ENCODE measurements at places on chromosomes 5 and 9.

- DNase-seq = no peak
These were observed 22.9 kb upstream of the MSH3 start for GRCh38 chr5:80631278-80632259.

DNA sequence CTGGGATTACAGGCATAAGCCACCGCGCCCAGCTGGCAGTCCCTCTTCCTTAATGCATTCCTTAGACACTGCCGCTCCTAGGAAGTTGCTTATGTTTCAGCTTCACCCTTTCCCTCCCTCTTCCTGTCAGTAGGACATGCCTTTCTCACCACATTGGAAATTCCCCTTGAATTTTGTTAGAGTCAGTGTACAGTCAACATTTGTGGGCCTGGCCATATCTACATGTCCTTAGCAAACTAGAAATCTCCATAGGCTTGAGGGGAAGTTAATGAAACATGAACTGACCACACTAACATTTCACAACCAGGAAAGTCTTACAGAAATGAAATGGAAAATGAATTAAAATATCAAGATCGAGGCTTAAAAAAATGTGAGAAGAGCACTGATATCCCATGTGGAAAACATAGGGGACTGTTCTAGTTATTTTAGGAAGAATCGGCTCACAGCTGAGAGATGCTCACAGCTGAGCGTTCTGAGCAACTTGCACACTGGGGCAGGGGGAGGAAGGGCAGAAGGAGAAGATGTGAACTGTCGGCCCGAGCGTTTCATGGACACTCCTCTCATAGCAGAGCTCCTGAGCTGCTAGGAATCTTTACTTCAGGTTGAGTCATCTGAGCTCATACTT is 21.1 kb upstream of the LVRN start:
- DNase-seq = no peak

GRCh38 chr9:36207546-36208012 is 16.9 kb downstream of the CLTA start:
- DNase-seq = no peak

DNA sequence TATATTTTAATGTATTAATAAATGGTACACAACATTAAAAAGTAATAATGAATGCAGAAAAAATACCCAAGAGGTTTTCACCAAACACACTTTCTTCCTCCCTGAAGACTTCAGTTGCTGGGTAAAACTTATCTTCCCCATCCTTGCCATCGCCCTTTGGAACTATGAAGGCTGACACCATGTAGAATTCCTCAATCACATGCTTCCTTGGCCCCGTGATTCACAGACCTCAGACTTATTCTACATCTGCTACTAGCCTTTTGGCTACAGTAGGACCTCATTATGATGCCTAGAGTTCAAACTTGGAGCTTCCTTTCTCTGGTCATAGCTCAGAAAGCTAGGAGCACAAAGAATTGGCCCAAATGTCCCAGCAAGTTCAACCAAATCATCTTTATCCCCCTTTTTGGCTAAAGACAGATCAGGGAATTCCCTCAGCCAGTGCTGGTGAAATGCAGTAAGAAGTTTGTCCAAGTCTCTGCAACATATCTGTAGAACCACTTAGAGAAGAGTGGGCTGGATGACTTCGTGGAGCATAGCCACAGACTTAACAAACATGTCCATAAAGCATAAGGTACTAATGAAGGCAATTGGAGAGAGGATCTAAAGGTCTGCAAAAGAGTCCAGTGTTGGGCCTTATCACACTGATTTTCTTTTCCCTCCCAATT is 253.5 kb downstream of the SEC61B start:
- no peak for DNase-seq

- DNase-seq = no peak
These were observed 78.4 kb upstream of the ATP10B start for GRCh38 chr5:160930406-160930805.

DNA sequence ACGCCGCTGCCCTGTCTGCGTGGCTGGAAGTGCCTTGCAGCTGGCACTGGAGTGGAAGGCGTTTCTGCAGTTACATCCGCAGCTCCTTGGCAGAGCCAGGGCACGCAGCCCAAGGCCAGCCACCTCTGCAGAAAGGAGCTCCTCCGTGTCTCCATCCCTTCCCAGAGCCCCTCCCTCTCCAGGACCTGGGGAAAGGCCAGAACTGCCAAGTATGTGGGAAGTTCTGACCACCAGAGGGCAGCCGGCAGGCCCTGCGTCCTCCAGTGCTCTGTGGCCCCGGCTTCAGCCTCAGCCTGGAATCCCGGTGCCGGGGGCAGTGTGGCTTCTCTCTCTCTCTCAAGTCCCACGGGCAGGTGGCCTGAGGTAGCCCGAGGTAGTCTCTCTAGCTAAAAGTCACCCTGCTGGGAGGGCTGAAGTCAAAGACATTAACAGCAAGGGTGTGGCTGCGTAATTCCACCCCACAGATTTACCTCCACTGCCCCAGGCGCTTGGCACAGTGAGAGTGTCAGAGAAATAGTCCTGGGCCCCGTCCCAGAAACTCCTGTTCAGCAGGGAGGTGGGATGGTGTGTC is 101.7 kb upstream of the FCN2 start:
- no peak for DNase-seq

- DNase-seq = no peak
These were observed 125.0 kb downstream of the STARD4 start for GRCh38 chr5:111387361-111387760.

GRCh38 chr5:24245821-24246220 is 399.0 kb downstream of the CDH10 start:
- DNase-seq = no peak

DNA sequence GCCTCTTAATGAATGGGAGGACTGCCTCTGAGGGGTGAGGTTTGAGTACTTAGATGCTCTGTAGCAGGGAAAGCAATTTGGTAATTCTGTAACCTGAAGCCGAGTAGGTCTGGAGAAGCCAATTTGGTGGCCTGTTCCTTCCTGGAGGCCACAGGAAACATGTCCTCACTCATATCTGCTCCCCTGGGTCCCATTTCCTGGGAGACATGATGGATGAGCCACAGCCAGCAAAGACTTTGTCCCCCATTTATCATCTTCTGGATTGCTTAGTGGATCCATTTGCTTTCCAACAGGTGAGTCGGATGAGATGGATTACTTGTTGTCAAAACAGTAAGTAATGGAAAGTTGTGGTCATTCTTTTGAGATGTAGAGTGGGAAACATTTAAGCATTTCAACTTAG is 99.8 kb upstream of the KLF9 start:
- DNase-seq = no peak

DNA sequence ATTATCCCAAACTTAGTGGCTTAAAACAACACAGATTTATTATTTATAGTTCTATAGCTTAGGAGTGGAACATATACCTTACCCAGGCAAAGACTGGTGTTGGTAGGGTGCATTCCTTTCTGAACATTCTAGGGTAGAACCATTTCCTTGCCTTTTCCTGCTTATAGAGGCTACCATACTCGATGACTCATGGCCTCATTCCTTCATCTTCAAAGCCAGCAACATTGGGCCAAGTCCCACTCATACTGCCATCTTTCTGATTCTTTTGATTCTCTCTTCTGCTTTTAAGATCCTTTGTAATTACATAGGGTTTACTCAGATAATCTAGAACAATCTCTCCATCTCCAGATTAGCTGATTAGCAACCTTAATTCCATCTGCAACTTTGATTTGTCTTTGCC is 452.7 kb upstream of the KLF4 start:
- DNase-seq = no peak

DNA sequence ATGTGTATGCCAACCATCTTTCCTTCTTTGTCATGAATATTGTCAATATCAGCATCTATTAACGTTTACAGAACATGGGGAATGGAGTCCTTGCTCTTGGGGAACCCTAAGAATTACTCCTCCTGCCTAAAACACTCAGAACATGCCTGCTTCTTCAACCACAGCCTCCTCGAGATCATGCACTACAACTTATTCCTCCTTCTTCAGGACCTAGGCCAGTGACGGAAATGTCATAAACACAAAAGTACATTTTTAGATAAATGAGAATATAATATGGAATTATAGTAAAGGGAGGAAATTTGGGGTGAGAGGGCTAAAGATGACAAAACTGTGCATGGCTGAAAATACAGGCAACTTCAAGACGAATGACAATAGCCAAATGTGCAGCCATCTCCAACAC is 3.1 kb upstream of the IFNK start:
- DNase-seq = no peak

DNA sequence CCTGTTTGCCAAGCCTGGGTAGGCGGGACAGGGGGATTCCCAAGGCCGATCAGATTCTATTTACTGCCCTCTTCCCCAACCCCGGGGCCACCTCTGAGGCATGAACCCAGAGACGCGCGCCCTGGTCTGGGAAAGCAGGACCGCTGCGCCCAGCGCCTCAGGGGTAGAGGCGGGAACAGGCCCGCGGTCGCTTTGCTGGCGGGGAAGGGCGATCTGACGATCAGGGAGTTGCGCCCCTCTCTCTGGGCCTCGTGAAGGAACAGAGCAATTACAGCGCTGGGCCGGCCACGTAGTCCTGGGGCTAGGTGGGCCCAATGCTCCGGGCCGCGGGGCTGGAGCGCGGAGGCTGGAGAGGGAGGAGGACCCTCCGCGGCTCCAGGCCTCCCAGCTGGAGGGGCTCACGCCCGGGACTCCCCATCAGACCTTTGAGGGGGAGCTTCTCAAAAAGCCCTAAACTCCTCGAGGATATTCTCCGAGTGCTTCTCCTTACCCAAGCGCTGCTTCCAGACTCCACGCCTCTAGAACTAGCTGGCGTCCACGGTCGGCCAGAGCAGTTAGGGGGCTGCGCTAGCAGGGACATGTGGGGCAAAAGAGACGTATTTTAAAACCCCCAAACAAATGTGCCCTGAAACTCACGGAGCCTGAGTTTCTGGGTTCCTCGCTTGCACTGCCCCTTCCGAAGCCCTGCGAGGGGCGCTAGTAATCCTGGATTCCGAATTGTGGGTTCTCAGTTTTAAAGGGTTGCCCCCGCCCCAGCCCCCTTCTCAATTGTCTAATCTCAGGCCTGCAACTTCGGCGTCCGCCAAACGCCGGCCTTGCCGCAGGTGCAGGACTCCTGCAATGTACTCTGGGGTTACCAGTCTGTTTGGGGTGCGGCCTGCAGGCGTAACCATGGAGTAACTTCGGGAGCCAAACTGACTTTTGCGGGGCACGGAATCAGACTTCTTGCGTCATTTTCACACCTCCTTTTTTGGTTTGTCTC is 57.6 kb downstream of the TMEM174 start:
- DNase-seq = no peak

GRCh38 chr5:54959673-54960418 is 25.5 kb downstream of the ESM1 start:
- no peak for DNase-seq

DNA sequence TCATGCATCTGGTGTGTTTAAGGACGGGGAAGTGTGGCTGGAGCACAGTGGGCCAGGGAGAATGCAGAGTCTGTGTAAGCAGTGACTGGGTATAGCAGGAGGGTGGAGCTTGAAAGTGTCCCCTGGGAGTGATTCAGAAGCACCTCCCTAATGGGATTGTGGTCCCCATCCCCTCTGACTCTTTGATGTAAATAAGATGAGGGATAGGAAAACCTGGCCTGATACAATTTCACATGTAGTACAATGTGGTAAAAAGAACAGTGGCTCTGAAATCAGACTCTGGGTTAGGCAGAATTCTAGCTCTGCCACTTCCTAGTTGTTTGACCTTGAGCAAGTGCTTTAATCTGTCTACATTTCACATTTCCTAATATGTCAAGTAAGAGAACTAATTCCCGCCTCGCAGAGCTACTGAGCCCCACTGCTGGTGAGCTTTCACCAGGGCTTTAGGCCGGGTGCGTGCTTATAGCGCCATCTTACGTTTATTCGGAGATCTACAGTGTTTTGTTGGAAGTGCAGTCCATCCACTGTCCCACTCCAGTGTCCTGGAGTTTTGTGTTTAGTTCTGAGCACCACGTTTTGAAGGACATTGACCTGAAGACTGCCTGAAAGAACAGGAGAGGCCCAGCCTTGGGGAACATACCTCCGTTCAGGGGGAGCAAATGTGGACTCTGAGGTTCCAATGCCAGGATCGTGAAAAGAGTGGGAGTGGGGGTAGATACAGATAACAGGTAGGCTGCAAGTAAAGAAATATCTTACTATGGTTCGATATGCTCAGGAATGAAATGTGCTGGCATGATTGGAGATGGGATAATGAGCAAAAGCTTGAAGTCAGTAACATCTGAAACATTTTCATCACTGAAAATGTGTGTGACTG is 51.2 kb upstream of the TESK1 start:
- peak; percentile 29 for DNase-seq

DNA sequence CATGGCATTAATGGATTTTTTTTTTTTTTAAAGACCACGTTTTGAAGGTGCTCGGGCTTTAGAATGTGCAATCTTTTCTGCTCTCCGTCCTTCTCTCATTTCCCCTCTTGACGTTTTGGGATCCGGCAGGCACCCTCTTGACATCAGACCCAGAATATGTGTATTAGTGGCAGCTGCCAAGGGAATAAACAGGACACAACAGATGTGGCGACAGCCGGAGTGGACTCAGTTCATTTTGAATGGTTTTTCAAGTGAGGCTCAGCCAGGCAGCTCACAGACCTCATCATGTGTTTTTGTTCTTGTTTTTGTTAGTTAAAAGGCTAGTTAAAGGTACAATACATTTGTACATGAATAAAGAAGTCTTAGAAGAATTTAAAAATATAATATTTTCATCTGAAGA is 365.0 kb upstream of the SEMA6A start:
- no peak for DNase-seq

GRCh38 chr9:16085167-16085726 is 532.4 kb downstream of the CCDC171 start:
- DNase-seq = no peak

DNA sequence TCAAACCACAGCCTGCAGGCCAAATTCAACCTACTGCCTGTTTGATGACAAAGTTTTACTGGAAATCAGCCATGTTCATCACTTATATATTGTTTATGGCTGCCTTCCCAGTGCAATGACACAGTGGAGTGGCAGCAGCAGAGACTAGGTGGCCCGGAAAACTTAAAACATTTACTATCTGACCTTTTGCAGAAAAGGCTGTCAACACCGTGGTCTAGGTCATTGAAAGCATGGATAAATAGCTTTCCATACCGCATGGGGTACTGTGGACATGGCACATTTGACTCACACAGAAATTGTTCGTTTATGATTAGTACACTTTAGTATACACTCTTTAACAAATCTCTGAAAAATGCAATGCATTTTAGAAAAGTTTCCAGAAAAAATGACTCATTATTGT is 298.3 kb upstream of the EFNA5 start:
- DNase-seq = no peak

- no peak for DNase-seq
These were observed 4.3 kb upstream of the AGPAT2 start for GRCh38 chr9:136691316-136692184.

- DNase-seq = no peak
These were observed 383.4 kb downstream of the BRINP1 start for GRCh38 chr9:118985851-118986250.

- no peak for DNase-seq
These were observed 72.8 kb downstream of the MED27 start for GRCh38 chr9:132006677-132007370.

GRCh38 chr9:126125992-126126409 is 200.6 kb upstream of the MVB12B start:
- no peak for DNase-seq

- no peak for DNase-seq
These were observed 16.7 kb downstream of the SLC28A3 start for GRCh38 chr9:84323858-84324257.

- no peak for DNase-seq
These were observed 75.5 kb upstream of the CDK20 start for GRCh38 chr9:88049677-88050307.

- no peak for DNase-seq
These were observed 594.7 kb upstream of the WWC1 start for GRCh38 chr5:167696558-167697314.

- peak; percentile 43 for DNase-seq
These were observed 642 bp upstream of the ITGA1 start for GRCh38 chr5:52786949-52787599.

Measured in T-helper 1 cell (primary cell).